CD4-positive, alpha-beta T cell treated with Interleukin-2 at 100 ng/mL for 4 hours (primary cell): ENCODE measurements at places on chromosomes 3 and 15.

GRCh38 chr3:153714588-153715290 lies 406.5 kb upstream of the ARHGEF26 start:
- no peak for DNase-seq

- no peak for DNase-seq
These were observed 1268.1 kb downstream of the OTOL1 start for GRCh38 chr3:162764808-162765071.

DNA sequence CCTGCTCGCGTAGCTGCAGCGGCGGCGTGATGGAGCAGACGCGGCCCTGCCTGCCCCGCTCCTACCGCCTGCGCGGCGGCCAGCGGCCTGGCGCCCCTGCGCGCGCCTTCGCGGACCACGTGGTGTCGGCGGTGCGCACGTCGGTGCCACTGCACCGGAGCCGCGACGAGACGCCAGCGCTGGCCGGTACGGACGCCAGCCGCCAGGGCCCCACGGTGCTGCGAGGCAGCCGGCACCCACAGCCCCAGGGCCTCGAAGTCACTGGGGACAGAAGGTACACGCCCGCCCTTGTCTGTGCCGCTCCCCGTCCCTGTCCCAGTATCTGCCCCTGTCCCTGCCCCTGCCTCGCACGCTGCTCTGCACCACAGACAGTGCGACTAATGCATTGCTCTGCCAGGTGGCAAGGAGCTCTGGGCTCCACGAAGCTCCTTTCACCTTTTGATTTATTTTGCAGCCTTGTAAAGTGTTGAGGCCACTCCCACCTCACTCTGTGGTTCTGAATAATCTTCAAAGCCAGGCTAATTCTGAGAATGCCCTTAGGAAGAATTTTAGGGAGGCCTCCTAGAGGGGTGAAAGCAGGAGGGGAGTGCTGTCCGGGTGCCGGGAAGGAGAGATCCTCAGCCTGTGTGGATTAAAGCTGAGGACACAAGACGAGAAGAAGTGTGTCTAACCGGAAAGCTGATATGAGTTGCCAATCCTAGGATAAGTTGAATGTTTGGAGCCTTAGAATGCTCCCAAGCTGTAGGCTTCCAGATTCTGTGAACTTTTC lies 100.0 kb downstream of the THSD4 start:
- no peak for DNase-seq

- no peak for DNase-seq
These were observed 59.4 kb upstream of the PRR23C start for GRCh38 chr3:139104062-139104461.

- no peak for DNase-seq
These were observed 9.1 kb downstream of the RAB43 start for GRCh38 chr3:129112308-129113052.

DNA sequence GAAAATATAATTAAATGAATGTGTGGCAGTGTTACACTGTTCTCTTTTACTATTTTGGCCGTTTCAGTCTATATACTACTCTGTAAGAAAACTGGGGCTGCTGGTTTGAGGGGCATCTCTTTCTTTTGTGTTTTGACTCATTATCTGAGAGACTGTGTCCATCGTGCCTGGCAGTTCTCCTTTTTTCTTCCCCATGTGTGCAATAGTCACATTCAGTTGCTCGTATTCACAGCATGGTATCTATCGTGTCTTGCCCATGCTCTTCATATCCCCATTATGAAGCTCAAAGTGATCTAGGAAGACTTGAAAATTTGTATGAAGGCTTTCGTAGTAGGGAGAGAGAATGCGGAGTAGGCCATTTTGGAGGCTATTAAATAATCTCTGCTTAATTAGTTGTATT lies 29.8 kb upstream of the FAH start:
- DNase-seq, result no peak
